Prostate gland (tissue), 2 donors: ENCODE measurements at places on chromosomes 7 and 10. TPM values are rescaled to one million over a fixed set of nuclear protein-coding genes. Genes with fewer than 3 reads are reported as not detected.

GRCh38 chr7:155648752-155649339 lies 4.4 kb downstream of the RBM33 start:
- no peak for DNase-seq

- no peak for DNase-seq
Measured at GRCh38 chr10:44036425-44036824, 348.5 kb downstream of the CXCL12 start.

DNA sequence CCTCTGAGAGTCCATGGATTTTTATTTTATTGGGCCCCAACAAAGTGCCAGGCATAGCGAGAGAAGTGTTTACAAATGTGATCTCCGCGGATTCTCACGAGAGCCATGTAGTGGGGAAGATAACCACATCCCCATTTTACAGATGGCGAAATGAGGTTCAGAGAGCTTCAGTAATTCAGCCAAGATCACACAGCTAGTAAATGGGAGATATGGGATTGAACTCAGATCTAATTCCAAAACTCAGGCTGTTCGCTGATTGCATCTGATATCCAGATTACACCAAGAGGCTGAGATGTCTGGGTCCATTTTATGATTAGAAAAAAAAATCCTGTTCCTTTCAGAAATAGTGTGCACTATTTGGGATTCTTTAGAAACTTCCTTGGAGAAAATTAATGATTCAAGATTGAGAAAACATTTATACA lies 1.3 kb downstream of the FAS start:
- no peak for DNase-seq

GRCh38 chr10:60434418-60435046 lies 44.9 kb upstream of the ANK3 start:
- peak; percentile 49 for DNase-seq

- no peak for DNase-seq
Measured at GRCh38 chr7:21704359-21704758, 161.5 kb downstream of the DNAH11 start.

DNA sequence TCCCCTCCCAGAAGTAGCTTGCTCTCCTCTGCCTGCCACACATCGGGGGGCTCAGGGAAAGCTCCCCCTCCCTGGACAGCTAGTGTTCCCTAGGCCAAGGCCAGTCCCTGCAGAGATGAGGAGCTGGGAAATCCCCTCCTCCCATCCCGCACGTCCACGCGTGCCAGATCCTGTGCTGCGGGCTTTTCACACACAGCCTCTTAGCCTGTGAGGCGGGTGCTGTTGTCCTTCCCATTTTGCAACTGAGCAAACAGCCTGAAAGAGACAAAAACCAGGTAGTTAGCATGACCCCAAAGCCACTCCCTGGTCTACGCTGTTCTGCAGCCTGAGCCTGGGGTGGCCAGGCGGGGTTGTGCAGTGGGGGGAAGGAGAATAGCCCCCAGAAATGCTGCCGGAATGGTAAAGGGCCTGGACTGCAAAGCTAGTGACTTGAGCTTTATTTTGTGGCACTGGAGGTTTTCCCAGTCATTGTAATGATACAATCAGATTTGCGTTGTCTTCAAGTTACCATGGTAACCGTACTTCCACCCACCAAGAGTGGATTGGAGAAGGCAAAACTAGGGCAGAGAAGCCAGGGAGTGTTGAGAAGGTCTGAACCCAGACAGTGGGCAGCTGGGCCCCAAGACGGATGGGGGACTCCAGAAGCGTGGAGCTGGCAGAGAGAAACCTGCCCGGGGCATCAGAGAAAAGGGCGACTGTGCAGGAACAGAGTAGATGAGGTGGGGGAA lies 98.6 kb upstream of the KCTD7 start:
- DNase-seq, result no peak

DNA sequence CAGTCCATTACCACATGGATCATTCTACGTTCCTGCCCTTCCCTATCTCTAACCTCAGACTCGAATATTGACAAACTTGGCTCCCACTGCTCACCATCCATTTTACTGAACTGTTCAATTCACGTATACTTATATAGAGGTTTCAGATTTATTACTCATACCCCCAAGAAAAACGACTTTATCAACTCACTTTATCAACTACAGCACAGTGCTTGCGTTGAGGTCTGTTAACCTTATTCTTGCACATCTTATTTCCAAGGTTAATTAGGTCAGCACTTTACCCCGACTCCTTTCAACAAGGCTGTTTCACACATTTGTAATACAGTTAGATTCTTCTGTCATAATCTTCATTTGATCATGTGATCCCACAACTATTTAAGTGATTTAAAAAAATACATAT lies 162.3 kb upstream of the AHR start:
- DNase-seq, result no peak

DNA sequence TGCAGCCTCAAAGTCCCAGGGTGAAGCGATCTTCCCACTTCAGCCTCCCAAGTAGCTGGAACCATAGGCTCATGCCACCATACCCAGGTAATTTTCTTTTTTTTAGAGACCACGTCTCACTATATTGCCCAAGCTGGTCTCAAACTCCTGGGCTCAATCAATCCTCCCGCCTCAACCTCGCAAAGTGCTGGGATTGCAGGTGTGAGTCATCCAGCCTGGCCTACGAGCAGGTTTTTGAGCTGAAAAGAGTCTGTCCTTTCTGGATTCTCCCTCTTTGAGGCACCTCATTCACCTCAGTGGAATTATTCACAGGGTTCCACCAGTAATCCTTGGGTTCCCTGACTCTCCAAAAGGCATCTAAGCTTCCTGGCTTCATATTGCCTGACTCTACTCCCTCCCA lies 7.6 kb upstream of the LEP start:
- DNase-seq, result no peak

- no peak for DNase-seq
Measured at GRCh38 chr7:105857009-105857952, 19.1 kb downstream of the ATXN7L1 start.

DNA sequence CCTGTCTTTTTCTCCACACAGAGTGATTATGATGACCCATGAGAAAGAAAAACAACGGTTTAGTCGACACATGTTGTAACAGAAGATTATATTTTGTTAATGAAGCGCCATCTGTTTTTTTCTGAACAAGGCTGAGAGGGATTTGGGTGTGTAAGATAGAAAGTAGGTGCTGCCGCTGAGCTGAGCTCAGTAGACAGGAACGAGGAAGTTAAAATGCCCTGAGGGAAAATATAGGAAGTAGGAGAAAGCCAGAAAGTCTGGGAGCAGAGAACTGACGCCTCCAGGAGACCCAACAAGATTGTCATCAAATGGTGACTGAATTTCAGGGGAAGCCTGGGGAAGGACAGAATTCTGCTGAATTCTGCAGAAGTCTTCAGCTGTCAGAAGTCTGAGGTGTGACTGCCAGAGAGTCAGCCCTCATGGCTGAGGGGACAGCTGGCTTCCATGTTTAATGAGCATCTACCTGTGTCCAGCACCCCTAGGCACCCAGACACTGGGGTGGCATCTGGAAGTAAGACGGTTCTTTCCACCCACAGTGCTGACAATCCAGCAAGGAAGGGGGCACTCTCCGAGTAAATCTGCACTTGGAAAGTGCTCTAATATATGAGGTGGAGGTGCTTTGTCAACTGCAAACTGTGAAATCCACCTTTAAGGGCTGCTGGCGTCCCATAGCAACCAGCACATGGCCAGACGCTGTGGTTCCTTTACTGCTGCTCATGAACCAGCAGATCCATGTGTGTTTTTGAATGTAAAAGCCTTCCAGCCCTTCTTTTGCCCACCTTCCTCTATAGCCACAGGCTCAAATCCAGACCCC lies 12.5 kb upstream of the TSPAN15 start:
- peak; percentile 27 for DNase-seq

GRCh38 chr7:122304319-122304975 lies at the start of gene FEZF1:
TSS of gene FEZF1 (minus strand) at chr7:122304750. CDS start at chr7:122304437, 313 bp downstream.
- peak; percentile 58 for DNase-seq

DNA sequence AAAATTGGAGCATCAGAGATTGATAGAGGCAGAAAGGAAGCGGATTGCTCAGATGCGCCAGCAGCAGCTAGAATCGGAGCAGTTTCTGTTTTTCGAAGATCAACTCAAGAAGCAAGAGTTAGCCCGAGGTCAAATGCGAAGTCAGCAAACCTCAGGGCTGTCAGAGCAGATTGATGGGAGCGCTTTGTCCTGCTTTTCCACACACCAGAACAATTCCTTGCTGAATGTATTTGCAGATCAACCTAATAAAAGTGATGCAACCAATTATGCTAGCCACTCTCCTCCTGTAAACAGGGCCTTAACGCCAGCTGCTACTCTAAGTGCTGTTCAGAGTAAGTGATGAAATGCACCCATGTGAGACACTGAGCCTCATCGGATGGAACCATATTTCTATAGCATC lies 33.1 kb downstream of the STAMBPL1 start:
- peak; percentile 26 for DNase-seq

DNA sequence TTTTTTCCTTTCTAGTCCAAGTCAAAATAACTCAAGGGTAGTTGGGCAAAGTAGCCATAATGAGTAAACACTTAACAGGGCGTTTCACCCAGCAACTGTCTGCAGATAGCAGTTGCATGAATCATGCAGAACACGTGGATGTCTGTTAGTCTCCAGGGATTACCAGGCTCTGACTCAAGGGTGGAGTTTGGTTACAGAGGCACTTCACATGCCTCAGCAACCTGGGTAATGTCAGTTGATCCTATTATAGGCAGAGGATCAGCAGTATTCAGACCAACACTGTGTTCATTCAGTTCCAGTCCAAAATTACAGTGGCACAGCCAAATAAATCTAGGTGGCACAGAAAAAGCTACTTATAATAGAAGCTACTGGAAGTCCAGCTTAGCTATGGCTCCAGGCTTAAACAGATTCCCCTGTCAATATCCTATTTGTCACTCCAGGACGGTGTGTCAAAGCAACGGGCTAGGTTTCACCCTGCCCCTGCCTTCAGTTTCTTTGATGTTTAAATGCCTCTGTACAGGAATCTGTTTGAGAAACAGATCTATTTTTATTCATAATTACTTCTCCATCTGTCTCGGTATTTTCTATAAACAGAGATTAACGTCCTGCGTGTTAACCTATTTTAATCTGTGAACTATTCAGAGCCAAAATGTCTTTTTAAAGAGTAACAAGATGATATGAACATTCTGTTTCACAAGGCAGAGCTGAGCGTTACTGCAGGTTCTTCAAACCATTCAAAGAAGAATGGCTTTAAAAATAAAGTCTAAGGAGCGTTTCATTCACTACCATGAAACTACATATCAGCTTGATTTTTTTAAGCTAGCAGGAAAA lies 162.6 kb upstream of the AKR1E2 start:
- peak; percentile 91 for DNase-seq

DNA sequence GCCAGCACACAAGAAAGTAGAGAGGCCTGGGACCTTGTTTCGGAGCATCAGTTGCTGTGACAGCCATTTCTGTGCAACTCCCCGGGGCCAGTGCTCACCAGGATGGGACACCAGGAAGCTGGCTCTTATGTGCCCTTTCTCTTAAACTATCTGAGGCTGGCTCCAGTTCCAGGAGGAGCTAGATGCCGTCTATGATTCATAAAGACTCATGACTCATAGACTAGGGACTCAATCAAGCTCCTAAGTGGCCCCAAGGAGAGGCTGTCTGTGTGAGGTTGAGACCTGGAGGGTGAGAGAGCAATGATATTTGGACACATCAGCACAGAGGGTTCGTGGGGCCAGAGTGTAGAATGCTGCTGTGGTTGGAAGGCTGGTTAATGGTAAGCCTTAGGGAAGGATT lies 580.1 kb downstream of the CCSER2 start:
- DNase-seq, result no peak

GRCh38 chr7:4747746-4748145 lies 27.7 kb upstream of the AP5Z1 start:
- DNase-seq, result no peak

DNA sequence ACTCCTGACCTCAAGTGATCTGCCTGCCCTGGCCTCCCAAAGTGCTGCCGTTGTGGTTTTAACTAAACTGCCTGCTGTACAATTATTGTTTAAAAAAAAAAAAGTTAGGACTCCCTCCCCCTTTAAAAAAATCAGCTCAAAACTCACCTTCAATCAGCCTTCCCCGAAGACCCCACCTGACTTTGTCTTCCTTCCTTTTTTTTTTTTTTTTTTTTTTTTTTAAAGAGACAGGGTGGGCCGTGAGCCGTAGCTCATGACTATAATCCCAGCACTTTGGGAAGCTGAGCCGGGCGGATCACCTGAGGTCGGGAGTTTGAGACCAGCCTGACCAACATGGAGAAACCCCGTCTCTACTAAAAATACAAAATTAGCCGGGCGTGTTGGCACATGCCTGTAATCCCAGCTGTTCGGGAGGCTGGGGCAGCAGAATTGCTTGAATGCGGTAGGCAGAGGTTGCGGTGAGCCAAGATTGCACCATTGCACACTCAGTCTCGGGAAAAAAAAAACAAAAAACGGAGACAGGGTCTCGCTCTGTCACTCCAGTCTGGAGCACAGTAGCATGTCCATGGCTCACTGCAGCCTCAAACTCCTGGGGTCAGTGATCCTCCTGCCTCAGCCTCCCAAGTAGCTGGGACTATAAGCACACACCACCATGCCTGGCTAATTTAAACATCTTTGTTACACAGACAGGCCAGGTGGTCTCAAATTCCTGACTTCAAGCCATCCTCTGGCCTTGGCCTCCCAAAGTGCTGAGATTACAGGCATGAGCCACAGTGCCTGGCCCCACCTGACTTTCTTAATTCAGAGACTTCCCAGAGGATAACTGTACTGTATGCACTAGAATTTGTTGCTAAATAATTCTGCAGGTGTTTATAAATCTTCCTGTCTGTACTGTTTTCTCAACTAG lies 3.2 kb downstream of the FIS1 start:
- DNase-seq, result no peak

DNA sequence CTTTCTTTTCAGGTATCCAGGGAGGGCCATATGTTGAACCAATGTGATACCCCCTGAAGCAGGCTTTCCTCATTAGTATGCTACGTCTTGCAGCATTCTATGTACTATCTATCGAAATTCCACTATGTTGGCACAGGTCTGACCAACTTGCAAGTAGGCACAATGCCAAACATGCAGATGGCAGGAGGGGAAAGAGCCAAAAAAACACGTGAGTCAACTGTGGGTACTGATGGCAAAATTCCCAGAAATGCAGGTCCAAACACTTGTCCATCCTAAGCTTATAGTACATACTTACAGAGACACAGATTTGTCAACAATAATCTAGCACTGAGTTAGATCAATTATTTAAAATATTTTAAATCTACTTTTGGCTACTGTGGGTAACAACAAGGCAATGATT lies 394.9 kb downstream of the DGKB start:
- peak; percentile 42 for DNase-seq

ETV1 gene
- 6.1 TPM for total RNA-seq

FZD8 gene
- 14.2 TPM for total RNA-seq

COBL gene
- total RNA-seq, result 36.5 TPM

YKT6 gene
- 68.4 TPM for total RNA-seq

CRPPA gene
- 3.7 TPM for total RNA-seq

NEURL1 gene
- 10.5 TPM for total RNA-seq

CDH23 gene
- total RNA-seq, result 3.9 TPM
